ENCODE measurements at places on chromosomes 2 and 18. TPM values are rescaled to one million over a fixed set of nuclear protein-coding genes. Genes with fewer than 3 reads are reported as not detected.

TEKT4 gene
- not detected for total RNA-seq

PPP1R1C gene
- total RNA-seq: 2.0 TPM

PRKAG3 gene
- not detected for total RNA-seq

CRIM1 gene
- total RNA-seq: 134 TPM

MREG gene
- total RNA-seq: 6.4 TPM

EPB41L3 gene
- total RNA-seq: 0.16 TPM

GCKR gene
- 0.27 TPM for total RNA-seq

SLC23A3 gene
- total RNA-seq: 0.62 TPM

CD8A gene
- total RNA-seq: 0.34 TPM

FSHR gene
- total RNA-seq: not detected

TEX44 gene
- total RNA-seq: not detected

ERFE gene
- 6.3 TPM for total RNA-seq

TIGD1 gene
- total RNA-seq: 4.7 TPM

UGT1A7 gene
- total RNA-seq: 6.0 TPM

TLX2 gene
- 0.30 TPM for total RNA-seq
